ENCODE measurements at places on chromosomes 1 and 21.

DNA sequence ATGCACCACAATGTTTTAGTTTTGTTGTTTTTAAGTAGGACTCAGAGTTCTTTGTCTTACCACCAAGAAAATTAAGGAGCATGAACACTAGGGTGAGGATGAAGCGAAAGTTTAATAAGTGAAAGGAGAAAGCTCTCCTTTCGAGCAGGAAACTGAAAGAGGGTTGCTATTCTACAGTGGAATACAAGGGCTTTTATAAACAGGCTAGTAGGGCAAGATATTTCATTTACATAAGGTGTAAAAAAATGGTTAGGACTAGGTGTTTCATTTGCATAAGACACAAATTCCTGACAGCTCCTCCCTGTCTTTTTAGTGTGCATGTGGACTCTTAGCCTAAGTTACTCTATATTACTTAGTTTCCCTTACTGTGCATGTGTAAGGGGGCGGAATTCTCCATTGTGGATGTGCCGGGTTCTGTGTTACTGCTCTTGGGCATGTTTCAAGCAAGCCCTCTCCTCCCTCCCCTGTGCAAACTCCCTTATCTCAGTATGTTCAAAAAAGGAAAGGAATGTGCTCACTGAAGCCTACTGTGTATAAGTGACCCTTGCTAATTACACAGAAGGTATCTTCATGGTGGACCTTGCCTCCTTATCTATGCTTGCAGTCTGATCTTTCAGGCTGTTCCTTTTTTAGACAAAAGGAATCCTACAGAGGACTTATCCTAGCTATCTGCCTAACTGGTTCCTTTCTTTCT is 7.3 kb downstream of the TSHB start:
- no peak for DNase-seq

DNA sequence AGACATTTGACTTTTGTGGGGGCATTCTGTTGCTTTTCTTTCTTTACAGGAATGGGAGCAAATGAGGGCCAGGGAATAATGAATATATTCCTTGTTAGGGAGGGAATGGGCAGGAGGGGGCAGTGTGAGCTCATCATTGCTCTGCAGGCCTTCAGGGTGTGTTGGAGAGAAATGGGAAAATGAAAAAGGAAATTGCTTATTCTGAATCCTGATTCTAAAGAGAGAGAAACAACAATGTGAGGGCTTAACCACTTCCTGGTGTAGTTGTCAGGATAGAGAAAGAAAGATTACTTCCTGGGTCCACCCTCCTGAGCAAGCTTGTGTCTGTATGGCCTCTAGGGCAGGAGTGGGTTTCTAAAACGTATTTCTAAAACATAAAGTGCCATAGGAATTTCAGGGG is 28.3 kb downstream of the VANGL2 start:
- no peak for DNase-seq

- DNase-seq, result no peak
Measured at GRCh38 chr1:16621300-16621658, 7.9 kb upstream of the NBPF1 start.

DNA sequence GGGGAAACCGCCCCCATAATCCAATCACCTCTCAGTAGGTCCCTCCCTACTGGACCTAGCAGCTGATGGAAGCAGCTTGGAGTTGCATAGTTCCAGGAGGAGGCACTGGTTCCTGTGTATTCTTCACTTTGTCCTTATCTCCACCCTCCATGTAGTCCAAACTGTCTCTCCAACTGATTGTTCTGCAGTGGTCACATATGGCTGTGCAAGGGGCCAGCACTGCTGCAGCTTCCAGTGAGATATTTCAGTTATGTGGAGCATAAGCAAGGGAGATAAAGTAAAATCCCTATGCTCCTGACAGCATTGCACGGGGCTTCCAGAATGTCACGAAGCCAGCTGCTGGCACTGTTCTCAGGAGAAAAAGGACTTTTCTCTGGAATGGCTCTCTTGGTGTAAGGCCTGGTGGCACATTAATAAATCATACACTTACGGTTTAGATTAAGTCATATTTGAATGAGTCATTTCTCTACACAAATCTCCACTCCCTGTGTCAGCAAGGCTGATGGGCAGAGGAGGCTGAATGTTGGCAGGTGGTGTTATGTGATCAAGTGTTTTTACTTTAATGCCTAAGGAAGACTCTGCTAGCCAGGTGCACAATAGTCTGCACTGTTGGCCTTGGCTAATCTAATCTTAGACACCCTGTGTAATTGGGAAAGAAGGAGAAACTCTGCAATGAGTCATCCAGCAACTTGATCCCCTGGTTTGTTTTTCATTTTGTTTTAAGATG is 93.4 kb downstream of the KCNK1 start:
- no peak for DNase-seq

- DNase-seq, result no peak
Measured at GRCh38 chr1:240486611-240487010, 125.3 kb downstream of the GREM2 start.

DNA sequence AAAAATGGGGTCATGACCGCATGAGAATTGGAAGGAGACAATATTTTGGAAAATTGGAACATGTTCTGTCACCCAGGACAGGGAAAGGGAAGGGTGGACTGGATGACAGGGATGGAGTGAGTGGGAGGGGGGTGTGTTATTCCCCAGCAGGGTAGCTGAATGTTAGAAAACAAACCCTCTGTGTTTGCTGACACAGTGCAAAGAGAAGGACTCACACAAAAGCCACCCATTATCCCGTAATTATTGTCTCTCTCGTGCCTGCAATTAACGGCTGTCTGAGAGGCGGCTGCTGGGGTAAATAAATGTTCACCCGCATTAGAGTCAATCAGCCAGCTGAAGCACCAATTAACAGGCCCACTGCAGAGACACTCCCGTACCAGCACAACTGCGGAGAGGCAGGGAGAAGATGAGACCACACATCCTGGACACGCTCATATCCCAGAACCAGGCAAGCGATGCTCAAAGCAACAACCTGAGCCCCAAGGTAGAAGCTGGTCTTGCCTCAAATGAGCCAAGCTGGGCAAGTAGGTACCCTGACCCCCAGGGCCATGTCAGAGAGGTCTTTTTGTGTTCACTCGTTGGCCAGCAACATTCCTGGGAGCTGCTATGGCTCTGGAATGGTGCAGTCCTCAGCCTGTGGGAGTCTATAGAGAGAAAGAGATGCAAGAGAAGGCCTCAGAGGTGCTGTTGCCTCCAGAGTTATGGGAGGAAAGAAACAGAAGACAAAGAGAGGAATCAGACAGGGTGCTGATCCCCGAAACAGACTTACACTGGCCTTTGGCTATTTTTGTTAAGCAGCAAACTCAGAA is 19.4 kb downstream of the PLEKHA6 start:
- DNase-seq, result no peak

- DNase-seq, result no peak
Measured at GRCh38 chr1:38026592-38027200, 14.2 kb downstream of the UTP11 start.

GRCh38 chr1:31348449-31348848 is 24.4 kb downstream of the FABP3 start:
- no peak for DNase-seq

GRCh38 chr1:150749720-150750311 is 15.8 kb downstream of the CTSS start:
- no peak for DNase-seq

GRCh38 chr21:17257784-17258183 is 255.1 kb upstream of the CXADR start:
- DNase-seq, result no peak

GRCh38 chr21:28602546-28602945 is 390.1 kb downstream of the LTN1 start:
- DNase-seq, result no peak

GRCh38 chr21:30415993-30416392 is 9.7 kb downstream of the KRTAP13-3 start:
- DNase-seq, result no peak

GRCh38 chr1:224051086-224051406 is 62.9 kb upstream of the FBXO28 start:
- DNase-seq, result no peak

DNA sequence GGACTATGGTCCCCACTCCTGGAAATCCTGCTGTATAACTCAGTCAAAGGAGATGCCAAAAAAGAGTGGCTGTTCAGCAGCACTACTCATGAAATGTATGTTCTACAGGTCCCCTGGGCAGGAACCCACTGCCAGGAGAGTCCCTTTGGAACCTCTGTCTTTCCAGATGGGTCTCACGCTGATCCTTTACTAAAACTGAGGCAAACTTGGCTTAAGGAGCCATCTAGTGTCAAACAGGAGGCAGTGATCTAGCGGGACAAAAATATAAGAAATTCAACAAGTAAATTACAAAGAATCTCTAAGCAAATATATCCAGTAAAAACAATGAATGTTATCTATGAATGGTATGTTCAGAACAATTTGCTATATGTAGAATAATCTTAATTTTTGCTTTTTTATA is 80.5 kb upstream of the PRMT6 start:
- no peak for DNase-seq

DNA sequence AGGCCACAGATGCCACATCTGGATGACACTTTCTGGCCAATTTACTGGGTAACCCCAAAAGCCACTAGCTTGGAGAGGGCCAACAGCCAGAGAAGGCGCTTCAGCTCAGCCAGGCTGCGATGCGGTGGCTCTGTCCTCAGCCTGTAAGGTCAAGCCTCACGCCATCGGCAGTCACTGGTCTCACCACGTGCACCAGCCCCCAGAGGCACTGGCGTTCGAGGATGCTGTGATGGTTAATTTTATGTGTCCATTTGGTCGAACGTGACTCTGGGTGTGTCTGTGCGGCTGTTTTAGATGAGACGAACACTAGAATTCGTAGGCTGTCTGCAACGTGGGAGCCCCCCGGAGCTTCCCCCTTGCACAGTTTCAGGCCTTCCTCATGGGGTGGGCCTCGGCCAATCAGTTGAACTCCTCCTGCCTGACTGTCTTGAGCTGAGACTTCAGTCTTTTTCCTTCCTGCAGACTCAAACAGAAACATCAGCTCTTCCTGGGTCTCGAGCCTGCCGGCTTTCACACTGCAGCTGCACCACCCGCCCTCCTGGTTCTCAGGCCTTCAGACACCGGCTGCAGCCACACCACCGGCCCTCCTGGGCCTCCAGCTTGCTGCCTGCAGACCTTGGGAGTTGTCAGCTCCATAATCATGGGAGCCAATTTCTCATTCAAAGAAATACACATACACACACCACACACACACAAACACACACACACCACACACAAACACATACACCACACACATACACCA is 41.6 kb upstream of the SLC45A1 start:
- no peak for DNase-seq

DNA sequence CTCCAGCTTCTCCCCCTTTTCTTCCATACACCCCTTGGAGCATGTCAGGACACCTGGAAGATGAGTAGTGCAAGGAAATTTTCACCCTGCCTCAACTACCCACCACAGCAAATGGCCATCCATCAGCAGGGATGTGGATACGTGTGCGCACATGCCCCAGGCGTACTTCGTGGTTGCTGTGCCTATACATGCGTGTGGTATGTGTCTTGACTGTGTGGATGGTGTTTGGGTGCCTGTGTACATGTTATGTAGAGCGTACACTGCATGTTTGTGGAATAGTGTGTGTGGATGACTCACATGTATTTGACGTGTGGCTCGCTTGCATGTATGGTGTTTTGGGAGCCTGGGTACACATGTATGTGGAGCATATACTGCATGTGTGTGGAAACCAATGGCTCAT is 158.5 kb downstream of the RRAGC start:
- no peak for DNase-seq

DNA sequence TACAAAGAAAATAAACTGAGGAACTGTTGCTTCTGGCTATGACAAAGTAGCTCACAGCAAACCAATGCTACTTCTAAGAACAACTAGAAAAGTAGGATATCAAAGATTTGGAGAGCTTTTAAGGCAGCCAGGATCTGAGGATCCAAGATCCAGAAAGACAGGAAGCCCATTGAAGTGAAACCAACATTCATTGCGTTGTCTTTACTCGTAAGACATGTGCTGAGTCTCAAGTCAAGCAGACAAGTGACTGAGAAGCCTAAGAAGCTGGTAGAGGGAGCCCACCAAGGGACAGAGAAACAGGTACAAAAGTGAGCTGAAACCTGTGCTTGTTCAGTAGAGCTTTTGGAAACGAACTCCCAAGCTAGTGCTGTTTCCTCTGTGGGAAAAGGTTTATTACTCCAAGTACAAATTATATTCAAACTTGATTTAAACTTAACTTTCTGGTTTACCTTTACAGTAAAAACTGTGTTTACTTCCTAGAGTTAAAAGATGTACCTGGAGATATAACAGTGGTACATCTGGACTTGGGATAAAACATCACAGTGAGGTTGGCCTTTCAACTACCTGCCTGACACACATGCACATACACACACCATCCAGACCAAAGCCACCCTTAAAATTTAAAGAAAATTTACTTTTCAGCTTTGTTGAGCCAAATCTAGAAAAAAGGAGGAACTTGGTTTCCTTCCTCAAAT is 41.2 kb downstream of the NME7 start:
- DNase-seq, result no peak

- DNase-seq, result no peak
Measured at GRCh38 chr1:113912594-113913311, 7.6 kb downstream of the DCLRE1B start.

DNA sequence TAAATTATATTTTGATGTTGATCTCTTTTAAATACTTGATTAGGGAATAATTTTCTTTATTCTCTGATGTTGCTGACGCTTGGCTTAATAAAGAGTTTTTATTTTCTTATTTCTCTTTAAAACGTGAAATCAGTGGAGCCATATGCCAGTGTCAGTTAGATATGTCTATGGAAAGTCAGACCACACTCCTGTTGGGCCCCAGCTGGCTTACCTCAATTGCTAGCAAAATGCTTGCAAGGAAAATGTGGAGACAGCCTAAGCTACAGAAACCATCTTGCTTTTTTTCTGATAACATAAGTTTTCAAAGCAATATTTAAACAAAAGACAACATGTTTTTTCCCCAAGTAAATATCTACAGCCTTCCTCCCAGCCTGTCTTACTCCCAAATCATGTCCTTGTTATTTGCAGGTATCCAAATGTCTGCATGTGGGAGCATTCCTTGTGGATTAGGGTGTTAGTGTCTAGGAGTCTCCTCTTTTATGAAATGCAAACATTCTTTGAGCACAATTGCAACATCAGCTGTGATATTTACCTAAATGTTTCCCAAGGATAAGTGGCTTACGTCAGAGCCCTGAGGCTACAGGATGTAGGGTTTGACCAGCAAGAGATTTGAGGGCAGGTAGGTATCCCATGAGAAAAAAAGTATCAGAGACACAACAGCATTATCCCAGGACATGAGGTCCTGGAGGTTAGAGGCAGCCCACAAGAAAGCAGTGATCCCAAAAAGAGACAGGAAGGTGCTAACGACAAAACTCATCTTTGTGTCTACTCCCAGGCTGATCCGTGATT is 117.2 kb upstream of the KCNJ15 start:
- no peak for DNase-seq

- DNase-seq, result no peak
Measured at GRCh38 chr21:36104317-36105300, 30.3 kb upstream of the CBR3 start.

DNA sequence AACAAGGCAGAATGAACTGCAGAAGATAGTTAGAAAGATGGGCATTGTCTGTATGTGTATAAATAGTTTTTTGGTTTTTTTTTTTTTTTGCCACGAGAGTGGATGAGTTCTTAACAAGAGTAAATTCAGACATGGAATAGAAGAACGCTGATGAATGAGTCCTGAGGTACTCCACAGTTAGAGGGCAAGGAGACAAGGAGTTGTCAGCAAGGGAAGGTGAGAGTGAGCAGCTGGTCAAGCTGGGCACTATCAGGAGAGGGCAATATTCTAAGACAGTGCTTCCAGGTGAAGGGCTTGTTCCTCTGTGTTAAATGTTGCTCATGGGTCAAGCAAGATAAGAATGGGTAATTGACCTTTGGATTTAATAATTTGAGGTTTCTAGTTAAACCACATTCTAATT is 138.6 kb upstream of the FAM78B start:
- DNase-seq, result no peak
